Activated CD4-positive, alpha-beta T cell treated with anti-CD3 and anti-CD28 coated beads, Interleukin-2, amount 50 U/mL, for 24 hours (primary cell): ENCODE measurements at places on chromosomes 5 and 9.

GRCh38 chr5:139789845-139790189 is 5.8 kb upstream of the PSD2 start:
- no peak for DNase-seq

- DNase-seq, result no peak
These were observed 47.8 kb upstream of the INSYN2B start for GRCh38 chr5:170028124-170028523.

- no peak for DNase-seq
These were observed 13.6 kb downstream of the UBE2D2 start for GRCh38 chr5:139574641-139575312.

DNA sequence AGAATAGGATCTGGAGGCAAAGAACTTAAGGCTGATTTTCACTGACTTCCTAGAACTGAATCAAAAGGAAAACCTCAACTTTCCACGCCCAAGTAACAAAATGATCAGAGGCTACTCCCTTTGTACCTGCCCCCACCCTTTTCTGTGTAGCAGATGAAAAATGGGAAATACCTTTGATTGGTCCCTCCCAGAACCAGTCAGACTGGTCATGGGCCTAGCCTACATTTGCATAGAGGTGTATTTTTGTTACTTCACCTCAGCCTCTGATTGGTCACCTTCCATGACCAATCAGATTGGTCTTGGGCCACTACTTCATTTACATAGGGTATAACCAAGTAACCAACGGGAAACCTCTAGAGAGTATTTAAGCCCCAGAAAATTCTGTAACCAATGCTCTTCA is 1553.5 kb upstream of the C9orf72 start:
- DNase-seq, result no peak

DNA sequence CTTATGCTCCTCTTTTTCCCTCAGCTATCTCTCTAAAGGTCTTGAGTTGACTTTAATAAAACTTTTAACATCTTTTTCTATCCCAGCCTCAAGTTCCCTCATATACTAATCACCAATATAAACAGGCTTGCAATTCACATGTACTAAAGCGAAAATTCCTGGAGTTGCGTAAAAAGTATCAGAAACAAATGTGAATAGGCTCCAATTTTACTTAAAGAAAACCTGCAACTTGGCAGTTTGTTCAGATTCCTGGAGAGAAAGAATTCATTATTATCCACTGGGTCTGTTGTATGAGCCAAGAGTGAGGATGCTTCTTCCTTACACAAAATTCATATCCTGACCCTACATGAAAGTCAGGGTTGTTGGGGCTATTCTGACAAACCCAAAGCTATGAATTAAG is 384.2 kb downstream of the DTWD2 start:
- no peak for DNase-seq

DNA sequence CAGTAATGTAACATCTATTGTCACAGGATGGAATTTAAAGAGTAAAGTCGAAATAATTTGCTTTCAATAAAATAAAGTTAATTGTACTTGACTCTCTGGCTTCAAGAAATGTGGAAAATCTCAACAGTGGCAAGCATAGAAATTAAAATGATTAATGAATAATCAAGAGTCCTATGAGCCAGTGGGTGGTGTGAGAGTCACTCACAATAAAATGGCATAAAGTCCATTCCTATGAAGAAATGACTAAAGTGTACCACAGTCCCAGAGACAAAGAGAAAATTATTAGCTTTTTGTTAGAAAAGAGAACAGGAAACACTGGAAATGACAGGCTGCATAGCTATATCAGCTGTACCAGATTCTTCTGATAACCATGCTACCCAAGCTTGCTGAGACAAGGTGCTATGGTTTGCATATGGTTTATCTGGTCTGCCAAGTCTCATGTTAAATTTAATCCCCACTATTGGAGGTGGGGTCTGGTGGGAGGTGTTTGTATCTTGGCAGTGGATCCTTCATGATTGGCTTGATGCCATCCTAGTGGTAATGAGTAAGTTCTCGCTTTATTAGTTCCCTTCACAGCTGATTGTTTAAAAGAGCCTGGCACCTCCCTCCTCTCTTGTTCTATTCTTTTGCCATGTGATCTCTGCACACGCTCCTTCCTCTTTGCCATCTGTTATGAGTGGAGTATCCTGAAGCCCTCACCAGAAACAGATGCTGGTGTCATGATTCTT is 647.7 kb upstream of the ITGA1 start:
- DNase-seq, result no peak

DNA sequence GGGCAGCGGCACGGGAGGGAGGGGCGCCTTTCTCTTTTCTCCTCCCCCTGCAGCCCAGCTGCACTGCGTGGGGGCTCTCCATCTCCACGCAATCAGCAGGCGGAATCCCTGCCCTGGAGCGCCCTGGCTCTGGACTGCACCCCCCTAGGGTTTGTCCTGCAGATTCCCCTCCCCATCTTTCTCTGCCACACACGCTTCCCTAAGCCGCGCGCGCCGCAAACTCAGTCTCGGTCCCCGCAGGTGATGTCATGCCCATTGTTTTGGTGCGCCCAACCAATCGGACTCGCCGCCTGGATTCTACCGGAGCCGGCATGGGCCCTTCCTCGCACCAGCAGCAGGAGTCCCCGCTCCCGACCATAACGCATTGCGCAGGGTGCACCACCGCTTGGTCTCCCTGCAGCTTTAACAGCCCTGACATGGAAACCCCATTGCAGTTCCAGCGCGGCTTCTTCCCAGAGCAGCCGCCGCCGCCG is at the start of gene KCNN2:
Gene KCNN2 (plus strand): TSS at position 347 of the 473 bp plus-strand sequence. CDS start 70 bp downstream, at position 417.
- DNase-seq, result no peak

GRCh38 chr9:36912620-36913019 is 121.4 kb downstream of the PAX5 start:
- no peak for DNase-seq

DNA sequence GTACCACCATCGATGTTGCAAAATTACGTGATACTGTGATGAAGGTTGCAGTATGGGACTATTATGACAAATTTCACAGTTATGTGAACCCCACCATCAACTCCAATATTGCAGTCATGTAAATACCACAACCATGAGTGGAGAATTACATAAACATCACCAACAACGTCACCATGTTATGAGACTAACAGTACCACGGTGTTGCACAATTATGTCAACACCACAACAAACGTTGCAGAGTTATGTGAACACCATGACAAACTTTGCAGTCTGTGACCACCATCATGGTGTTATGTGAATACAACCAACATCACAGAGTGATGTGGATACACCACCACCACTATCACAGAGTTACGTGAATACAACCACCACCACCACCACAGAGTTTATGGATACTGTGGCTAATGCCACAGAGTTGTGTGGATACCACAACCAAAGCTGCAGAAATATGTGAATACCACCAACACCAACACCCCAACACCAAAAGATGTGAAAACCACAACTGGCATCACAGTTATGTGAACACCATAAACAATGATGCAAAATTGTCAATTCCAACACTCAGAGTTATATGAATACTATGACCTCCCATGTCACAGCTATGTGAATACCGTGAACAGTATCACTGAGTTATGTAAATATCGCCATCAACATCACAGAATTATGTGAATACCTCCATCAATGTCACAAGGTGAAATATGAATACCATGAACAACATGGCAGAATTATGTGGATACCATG is 62.4 kb downstream of the SHC3 start:
- DNase-seq, result no peak

DNA sequence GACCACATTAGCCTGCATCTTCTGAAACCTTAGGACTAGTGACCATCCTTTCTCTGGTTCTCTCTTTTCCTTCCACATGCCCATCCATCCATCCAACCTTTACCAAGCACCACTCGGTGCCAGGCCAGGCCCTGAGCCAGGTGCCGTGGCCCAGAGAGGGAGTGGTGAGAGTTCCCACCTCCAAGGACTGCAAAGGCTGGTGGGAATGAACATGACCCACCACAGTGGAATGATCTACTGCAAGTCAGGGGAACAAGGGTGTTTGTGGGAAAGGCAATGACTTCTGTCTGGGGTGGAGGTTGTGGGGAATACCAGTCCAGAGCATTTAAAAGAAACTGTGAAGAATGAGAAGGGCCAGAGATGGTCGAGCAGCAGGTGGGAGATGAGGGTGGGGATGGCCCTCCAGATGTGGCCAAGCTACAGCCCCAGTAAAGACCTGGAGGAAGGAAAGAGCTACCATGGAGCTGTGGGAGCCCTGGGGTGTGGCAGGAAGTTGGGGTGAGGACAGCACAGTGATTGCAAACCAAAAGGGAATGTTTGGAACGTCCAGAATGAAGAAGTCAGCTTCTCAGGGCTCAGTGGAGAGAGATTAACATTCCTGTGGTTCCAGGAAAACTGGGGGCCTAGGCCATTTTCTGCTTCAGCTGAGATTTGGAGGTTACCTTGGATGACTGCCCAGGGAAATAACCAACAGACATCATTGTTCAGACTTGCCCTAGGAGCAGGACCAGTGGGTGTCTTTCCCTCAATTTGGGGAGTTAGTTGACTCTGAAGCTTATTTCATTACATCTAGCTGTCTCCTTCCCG is 30.7 kb upstream of the CORO2A start:
- no peak for DNase-seq

DNA sequence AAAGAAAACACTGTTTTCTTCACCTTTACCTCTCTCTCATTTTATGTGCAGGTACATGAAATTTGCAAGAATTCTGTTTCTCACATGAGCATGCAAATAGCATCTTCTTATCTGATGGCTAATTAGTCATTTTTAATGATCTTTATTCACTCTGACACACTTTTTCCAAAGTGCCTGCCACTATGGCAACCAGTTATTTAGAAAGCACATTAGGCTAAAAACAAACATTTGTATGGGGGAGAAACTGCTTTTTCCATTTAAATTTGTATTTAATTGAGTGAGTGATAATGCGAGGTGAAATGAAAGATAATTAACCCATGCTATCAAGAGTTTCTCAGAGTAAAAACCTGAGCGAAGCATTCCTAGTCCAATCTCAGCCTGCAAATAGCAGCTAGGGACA is 365.0 kb downstream of the MAT2B start:
- DNase-seq, result no peak

DNA sequence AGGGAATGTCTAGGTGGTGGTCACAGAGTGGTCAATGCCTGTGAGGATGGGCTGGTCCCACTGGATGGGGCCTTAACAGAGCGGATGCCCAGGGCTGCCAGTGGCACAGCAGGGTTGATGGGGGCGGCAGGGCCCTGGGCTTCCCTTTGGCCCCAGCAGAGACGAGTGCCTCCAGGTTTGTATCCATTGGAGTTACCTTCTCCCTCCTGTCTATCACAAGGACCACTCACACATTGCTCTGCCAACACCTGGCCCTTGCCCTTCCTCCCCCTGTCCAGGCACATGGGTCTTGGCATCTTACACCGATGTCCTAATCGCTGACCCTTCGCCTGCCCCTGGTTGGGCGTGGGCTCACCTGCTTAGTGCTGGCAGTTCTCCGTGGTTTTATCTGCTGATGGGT is 26.2 kb upstream of the IRX4 start:
- no peak for DNase-seq

- DNase-seq, result peak; percentile 90
These were observed 9.4 kb upstream of the RPS14 start for GRCh38 chr5:150458802-150459557.

- peak; percentile 44 for DNase-seq
These were observed 1.3 kb downstream of the CD72 start for GRCh38 chr9:35616681-35617459.

GRCh38 chr5:75514323-75514722 is 2.6 kb downstream of the POLK start:
- no peak for DNase-seq

- DNase-seq, result no peak
These were observed 427.4 kb downstream of the CETN3 start for GRCh38 chr5:89981878-89982773.

DNA sequence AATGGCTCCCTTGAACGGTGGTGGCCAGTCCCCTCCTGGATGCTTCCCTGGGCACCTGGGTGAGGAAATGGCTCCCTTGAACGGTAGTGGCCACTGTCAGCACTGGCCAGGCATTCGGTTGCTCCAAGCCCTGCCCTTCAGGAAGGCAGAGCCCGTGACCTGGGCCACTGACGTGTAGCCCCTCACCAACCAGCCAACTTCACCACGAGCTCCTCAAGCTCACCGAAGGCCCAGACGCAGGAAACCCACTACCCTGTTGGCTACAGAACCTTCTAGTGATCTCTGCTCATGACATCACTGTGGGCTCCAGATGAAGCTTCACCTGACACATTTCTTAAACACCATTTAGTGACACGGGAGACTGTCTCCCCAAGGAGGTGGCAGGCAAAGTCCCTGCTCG is 9.2 kb downstream of the SLC6A3 start:
- no peak for DNase-seq

- DNase-seq, result no peak
These were observed 126.2 kb downstream of the SEMA6A start for GRCh38 chr5:116448450-116448849.

DNA sequence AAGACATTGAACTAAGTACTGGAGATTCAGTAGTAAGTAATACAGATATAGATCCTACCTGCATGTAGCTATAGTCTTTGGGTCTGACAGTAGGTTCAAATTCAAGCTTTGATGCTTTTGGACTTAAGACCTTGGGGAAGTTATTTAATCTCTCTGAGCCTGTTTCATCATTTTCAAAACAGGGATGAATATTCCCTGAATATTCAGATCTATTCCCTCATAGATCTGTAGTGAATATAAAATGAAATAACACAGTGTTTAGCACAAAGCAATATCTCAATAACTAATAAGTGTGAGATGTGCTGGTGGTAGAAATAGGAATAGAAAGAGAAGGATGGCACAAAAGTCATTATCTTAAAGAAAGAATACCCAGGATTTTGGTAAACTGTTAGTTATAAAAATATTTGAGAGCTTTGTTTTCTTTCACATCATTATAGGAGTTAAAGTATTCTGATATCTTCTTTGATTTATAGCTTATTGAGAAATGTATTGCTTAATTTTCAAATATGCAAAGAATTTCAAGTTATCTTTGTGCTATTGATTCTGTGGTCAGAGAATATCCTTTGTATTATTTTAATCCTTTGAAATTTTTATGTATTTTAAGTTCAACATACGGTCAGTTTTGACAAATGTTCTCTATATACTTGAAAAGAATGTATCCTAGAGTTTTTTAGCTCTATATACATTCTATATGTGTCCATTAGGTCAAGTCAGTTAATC is 11.4 kb upstream of the RANBP3L start:
- DNase-seq, result no peak

- DNase-seq, result no peak
These were observed 5.5 kb downstream of the HIGD2A start for GRCh38 chr5:176394096-176394495.

DNA sequence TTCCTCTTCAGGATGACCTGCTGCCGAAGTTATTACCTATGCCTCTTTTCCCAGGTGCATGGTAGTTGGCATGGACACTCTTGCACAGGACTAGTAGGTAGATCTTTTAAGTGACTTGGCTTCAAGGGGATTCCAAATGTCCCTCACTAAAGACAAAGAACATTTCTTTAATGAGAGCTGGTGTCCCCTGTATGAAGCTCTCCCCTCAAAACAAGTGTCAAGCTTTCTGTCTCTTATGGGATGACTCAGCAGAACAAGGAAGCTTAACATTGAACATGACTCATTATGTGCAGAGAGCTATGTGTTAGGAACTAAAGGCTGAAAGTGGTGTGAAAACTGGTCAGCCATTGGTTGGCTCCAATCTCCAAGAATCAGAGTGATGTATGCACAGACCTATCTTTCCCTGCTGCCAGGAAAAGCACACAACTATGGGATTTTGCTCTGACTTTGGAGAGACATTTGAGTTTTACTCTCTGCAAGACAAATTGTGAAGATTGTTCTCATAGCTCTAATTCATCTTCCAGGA is 120.5 kb downstream of the PRDM6 start:
- DNase-seq, result no peak
